ENCODE measurements at places on chromosomes 4 and X. TPM values are rescaled to one million over a fixed set of nuclear protein-coding genes. Genes with fewer than 3 reads are reported as not detected.
A peak's percentile ranks its signal among the peaks of the same experiment; 100 is the strongest.

- DNase-seq = no peak
Observed at GRCh38 chrX:110414679-110415439, 56.2 kb downstream of the RTL9 start.

GRIA3 gene
- 0.12 TPM for total RNA-seq

CXorf49 gene
- not detected for total RNA-seq

DNA sequence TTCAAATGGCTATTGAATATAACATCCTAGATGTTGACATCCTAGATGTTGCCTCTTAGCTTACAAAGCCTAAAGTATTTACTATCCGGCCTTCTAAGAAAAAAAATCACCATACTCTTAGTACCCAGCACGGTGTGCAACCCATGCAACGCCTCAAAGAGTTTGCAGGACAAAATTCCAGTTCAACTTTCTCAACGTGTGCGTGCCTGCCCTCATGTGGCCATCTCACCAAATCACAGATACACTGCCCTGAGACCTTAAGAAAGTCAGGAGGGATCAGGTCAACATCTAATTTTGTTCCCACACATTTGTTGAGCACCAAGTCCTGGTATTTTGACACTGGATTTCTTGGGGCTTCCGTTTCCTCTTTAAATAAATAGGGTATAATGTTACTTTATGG lies 68.3 kb downstream of the CRMP1 start:
- no peak for DNase-seq

ADRA2C gene
- 2.3 TPM for total RNA-seq

DNA sequence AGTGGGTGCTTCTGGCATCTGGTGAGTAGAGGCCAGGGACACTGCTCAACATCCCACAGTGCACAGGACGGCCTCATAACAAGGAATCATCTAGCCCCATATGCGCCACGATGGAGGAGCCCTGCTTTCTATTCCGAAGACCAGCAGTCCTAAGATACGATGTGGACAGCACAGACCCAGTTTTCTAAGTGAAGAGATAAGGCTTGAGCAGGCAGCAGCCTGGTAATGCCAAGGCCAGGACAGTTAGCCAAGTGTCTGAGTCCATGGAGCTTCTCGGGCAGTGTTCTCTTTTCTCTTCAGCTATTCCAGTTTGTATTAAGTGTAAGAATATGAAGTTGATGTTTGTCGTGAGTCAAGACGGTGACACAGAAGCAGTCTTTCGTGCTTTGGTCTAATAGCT lies 112.7 kb downstream of the TBL1X start:
- DNase-seq = no peak

DNA sequence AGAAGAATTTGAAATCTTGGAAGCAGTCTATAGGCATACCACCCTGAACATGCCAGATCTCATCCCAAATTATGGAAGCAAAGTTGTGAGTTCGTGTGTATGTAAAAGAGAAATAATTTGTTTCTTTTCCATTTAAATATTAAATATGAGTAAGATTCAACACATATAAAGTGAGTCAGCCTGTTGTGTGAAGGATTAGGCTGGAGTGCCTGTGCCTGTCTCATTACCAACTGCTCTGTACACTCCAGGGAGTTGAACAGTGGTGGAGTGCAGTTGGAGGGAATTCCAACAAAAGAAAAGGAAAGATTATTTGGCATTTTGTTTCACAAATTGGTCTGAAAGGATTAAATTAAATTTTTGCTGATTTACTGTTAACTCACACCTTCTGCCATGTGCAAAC lies 435.6 kb downstream of the FAT4 start:
- DNase-seq = no peak

GRCh38 chr4:79502081-79502480 lies 94.1 kb upstream of the GK2 start:
- no peak for DNase-seq

DNA sequence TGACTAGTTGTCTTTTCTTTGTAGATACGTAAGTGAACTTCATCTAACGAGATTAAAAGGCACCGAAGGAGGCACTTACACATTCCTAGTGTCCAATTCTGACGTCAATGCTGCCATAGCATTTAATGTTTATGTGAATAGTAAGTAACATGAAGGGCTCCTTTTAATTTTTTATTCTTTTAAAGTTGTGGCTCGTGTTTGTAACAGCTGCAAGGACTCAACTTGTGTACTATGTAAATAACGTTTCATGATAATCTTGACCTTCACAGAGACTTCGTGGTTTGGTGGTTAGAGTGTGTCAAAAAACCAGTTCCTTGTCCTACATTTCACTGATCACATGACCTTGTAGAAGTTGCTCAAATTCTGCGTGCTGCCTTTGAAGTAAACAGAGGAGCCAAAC lies 51.6 kb downstream of the KIT start:
- no peak for DNase-seq

DNA sequence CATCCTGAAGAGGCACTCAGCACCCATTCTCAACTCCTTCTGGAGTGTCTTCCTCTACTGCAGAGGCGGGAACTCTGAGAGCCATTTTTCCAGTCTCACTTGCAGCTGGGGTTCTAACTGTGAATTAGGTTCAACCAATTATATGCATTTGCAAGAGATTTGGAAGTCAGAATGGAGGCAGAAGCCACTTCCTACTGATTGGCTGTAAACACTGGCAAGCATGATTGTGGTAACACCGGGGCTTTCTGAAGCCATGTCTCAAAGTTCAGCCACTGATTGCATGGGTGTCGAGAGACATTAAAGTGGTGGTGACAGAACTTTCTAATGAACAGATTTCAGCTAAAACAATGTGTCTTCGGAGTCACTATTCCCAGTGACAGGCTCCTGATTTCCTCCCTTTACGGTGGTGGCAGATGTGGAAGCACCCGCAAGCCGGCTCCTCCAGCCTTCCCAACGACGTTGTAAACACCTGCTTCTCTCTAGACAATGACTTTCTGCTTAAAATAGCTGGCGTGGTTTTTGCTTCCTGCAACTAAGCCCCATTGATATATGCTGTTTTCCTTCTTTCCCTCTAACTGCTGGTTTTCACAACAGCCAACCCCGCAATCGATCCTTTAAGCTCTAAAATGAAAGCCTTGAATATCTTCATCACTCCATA lies 92.0 kb downstream of the IRF2 start:
- DNase-seq = no peak

DNA sequence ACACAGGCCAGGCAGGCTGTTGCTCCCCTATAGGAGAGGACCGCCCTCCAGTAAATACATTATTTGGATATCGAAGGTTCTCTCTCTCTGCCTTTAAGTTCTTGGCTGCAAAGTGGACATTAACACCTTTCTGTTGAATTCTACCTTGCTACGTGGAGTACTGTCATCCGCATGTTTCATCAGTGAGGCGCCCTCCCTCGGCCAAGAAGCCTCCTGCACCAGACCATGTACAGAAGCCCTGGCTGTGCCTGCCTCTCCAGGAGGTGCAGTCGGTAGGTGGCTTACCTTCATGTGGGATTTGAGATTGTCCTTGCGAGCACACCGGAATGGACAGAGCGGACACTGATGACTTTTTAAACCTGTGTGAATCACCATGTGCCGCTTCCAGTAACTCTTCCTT lies 46.7 kb downstream of the ZNF827 start:
- no peak for DNase-seq

DNA sequence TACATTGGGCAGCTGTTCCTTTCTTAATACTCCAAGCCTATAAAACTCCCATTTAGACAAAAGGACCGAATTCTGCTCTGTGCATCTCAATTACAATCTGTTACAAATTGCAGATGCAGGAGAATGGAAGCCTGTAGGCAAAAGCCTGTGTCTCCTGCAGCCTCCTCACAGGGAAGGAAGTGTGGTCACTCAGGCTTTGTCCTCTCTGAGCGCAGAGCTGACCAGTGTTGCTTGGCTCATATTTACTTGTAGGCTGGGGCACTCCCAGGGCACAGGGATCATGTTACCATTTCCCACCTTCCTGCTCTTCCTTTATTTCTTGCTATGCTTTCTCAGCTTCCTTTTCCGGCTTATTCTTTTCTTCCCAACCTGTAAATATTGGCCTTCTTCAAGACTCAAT lies 15.7 kb downstream of the SUPT20HL2 start:
- DNase-seq = peak; percentile 26

DNA sequence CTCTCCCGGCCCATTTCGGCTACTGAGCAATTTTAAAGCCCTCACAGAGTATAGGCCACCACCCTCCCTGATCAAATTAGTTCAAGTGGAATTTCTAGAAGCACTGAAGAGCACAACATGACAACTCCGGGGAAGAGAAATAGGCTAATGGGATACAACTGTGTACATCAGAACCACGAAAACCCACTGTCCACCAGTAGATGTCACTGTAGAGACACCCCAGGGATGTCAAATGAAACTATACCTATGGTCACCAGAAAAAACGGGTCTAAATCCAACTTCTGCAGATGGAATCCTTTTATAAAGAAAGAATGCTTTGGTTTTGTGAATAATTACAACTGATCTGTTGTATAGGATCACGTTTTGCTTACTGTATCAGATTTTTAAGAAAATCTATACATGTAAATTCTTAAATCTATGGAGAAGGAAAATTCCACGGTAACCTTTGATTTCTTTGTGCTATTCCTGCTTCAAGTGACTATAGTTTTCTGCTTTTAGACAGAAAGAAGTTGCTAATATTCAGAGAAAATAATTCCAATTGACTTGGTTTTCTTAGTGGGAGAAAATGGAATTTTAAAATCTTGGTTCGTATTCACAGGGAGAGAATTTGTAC lies 29.5 kb upstream of the MAP3K15 start:
- peak; percentile 15 for DNase-seq

- no peak for DNase-seq
Observed at GRCh38 chrX:141402897-141403610, 160.7 kb upstream of the SPANXC start.

GRCh38 chrX:38138900-38139299 lies 81.8 kb downstream of the SRPX start:
- no peak for DNase-seq

DNA sequence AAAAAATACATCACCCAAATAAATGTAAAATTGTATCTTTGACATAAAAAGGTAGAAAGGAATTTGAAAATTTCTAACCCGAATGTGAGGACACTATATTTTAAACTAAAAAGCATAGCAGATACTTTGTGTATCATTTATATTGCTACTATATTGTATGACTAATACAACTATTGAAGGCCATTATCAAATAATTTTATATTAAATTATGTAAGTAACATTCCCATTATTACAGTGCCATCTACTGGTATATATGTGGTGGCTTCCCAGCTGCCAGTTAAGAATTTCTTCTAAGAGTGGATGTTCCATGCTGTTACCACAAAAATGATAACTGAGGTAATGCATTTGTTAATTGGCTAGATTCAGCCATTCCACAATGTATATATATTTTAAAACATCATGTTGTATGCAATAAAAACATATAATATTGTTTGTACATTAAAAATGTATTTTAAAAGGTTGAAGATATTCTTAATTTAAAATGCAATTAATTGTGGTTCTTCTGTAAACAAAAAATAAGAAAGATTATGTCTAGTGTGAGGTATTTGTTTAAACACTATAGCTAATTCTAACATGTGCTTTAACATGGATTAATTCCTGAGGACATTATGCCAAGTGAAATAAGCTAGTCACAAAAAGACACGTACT lies 65.3 kb downstream of the EGF start:
- DNase-seq = no peak

- DNase-seq = no peak
Observed at GRCh38 chr4:53191997-53192396, 173.9 kb downstream of the SCFD2 start.

GRCh38 chr4:11634283-11634682 lies 205.6 kb upstream of the HS3ST1 start:
- no peak for DNase-seq

- no peak for DNase-seq
Observed at GRCh38 chr4:176546975-176547374, 227.2 kb downstream of the SPCS3 start.

- no peak for DNase-seq
Observed at GRCh38 chr4:147987252-147987651, 255.4 kb downstream of the ARHGAP10 start.

DNA sequence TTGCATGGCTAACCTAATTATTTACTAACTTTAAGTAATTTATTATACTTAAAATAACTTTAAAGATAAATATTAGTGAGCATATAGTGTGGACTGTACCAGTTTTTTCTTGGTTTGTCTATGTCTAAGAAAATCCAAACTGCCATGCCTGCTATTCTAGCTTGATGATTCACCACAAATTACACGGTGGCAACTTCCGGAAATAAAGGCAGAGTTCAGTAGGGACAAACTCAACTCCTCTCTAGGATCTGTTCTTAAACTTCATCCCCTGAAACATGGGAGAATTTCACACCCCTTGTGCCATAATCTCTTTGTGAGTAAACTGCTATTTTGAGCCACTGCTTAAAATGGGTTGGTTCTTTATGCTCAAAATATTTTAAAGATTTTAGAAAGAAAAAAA lies 213.6 kb upstream of the NRK start:
- DNase-seq = no peak

MXD4 gene
- 53.5 TPM for total RNA-seq

GRCh38 chr4:48704091-48704802 lies 75.8 kb downstream of the FRYL start:
- no peak for DNase-seq

DNA sequence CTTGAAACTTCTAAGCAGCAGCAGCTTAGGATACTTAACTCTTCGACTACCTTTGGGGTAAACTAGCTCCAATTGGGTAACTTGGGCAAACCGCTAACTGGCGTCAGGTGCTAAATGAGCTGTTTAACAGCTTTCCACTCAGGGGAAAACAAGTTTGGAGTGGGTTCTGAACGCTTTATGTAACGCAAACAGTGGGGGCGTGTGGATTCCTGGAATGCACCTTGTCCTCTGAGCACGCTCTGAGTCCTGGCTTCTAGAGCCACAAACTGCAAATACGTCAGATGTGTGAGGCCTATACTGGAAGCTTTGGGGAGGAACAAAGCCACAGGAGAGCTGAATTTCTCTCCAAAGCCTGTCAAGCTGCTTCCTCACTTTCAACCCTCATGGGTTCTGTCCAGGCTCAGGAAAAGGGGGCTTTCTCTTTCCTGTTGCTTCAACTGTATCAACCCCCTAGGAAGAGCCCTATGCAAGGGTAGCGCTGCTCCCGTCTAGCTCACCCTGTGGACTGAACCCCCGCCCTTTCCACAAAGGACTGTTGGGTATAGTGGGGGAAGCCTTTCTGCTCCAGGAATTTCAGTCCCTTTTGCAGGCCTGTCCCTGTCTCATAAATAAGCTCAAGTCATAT lies 4.5 kb upstream of the WDR1 start:
- no peak for DNase-seq

GRCh38 chr4:180665994-180666824 lies 1577.0 kb upstream of the TENM3 start:
- DNase-seq = no peak

PRR27 gene
- not detected for total RNA-seq

DNA sequence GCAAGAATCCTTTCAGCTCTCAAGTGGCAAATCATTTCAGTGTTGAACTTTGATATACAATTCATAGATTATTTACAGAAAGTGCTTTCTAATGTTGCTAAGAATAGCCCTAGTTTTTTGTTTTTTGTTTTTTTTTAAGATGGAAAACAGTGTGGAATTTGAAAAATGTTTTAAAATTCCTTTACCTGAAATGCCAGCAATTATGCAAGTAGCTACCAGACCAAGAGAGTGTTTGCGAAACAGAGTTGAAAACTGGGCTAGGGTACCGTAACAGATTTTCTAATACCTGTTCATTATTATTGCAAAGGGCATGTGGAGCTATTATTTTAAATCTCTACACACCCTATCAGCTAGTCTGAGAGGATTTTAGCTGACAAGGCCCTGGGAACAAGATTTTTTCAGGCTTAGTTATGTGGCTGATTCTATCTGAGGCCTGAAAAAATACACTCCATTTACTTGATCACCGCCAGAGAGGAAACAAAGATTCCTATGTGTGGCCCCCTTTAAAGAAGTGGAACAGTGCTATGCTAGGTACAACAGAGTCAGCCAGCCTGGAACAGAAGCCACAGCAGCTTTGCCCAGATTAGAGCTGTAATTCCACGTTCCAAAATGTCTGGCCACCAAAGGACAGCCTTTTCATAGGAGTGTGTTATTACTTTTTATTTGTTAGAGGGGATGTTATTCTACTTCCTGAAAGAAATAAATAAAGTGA lies 46.9 kb upstream of the SLC39A8 start:
- no peak for DNase-seq
